ENCODE measurements at places on chromosomes 4 and X.

- DNase-seq: no peak
- no peak overlapping the region for H3K4me3 ChIP-seq
- no peak overlapping the region for H3K27ac ChIP-seq
These were observed 1642.3 kb downstream of the C4orf33 start for GRCh38 chr4:130738233-130738632.

DNA sequence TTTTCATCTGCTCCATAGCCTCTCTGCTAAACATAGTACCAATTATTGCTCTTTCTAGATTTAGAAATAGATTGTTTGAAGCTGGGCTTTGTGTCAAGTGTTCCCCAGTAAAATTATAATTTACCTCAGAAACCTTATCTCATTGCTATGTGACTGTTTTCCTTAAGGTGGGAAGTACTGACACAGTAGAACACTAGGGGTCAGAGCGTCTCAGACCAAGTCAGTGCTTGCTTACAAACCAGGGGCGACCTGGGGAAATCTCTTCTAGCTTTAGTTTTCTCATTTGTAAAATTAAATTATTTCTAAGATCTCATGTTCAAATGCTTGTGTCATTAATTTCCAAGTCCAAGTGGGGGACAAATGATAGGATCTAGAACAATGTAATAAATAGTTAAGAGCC lies 360.4 kb downstream of the RAPGEF2 start:
- H3K36me3 ChIP-seq: no peaks in the 10 kb centered on the region
- no peaks in the 10 kb centered on the region for H3K27me3 ChIP-seq
- no peaks in the 10 kb centered on the region for H3K4me1 ChIP-seq
- DNase-seq: no peak
- no peak overlapping the region for H3K4me3 ChIP-seq

- H3K4me1 ChIP-seq: no peaks in the 10 kb centered on the region
- no peaks in the 10 kb centered on the region for H3K27me3 ChIP-seq
- no peaks in the 10 kb centered on the region for H3K36me3 ChIP-seq
- no peak within 1 kb of the TSS for H3K4me3 ChIP-seq
- no peak within 1 kb of the TSS for H3K27ac ChIP-seq
These were observed at the start of gene GPR82 for GRCh38 chrX:41723826-41724225. Gene GPR82 (plus strand): TSS chrX:41724181. CDS start chrX:41727027, 2,846 bp downstream.

- H3K4me1 ChIP-seq: peaks cover 47% of the 10 kb centered on the region
- DNase-seq: no peak
- H3K36me3 ChIP-seq: peaks cover 13% of the 10 kb centered on the region
- peak overlapping the region; percentile 92 for H3K27ac ChIP-seq
- H3K4me3 ChIP-seq: peak overlapping the region; percentile 81
These were observed 1.5 kb downstream of the LAP3 start for GRCh38 chr4:17578482-17578891.

DNA sequence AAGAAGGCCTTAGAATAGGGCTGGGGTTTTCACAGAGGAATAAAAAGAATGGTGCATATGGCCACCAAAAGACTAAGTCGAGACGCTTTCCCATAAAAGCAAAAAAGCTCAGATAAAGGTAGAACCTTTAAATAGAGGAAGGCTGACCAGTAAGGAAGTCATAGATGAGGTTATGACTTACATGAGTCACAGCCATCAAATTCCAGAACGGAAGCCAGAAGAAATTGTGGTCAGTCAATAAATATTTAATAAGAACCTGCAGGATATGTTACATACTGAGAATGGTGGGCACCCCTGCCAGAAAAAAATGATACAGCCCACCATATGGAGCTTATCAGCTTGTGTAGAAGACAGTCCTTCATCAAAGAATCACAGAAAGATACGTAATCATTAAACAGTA lies 120.1 kb downstream of the MANBA start:
- H3K27ac ChIP-seq: no peak overlapping the region
- H3K27me3 ChIP-seq: no peaks in the 10 kb centered on the region
- DNase-seq: no peak
- no peak overlapping the region for H3K4me3 ChIP-seq
- H3K4me1 ChIP-seq: no peaks in the 10 kb centered on the region

GRCh38 chrX:15507005-15507404 lies 6.4 kb downstream of the BMX start:
- no peaks in the 10 kb centered on the region for H3K27me3 ChIP-seq
- no peak overlapping the region for H3K4me3 ChIP-seq
- no peaks in the 10 kb centered on the region for H3K4me1 ChIP-seq
- DNase-seq: no peak

GRCh38 chrX:13239272-13239671 lies 80.6 kb downstream of the ATXN3L start:
- no peak for DNase-seq
- H3K27ac ChIP-seq: no peak overlapping the region
- no peaks in the 10 kb centered on the region for H3K27me3 ChIP-seq
- no peak overlapping the region for H3K4me3 ChIP-seq
- no peaks in the 10 kb centered on the region for H3K4me1 ChIP-seq

DNA sequence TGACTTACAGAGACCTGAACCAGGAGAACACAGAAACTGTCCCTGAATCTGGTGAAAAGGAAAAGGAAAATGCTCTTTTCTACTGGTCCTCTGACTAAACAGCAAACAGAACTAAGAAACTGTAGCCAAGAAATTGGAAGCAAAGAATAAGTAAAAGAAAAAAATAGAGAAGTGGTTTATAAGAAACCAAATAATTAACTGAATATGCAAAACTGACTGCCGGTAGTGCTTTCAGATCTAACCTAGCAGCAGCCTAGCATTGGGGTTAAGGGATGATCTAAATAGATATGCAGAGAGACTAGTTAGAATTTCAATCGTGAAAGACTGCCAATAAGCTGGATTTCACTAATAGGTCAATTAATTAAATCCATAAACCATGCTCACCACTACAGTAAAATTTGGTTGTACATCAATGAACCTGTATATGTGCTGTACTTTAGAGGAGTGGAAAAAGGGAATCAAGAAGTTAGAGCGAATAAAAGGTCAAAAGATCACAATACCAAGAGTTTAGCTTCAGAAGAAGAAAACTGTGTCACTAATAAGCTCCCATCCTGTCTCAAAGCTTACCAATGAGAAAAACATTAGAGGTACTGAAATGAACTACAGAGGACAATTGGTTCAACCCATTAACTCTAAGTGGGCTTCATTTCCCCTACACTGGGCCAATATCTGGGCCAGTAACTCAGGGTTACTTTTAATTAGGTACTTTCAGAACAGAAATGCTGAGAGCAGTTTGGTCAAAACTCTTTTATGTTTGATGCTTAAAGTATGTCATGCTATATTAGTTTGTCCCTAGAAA lies 53.6 kb downstream of the KLHL13 start:
- no peak overlapping the region for H3K27ac ChIP-seq
- no peak for DNase-seq
- H3K27me3 ChIP-seq: no peaks in the 10 kb centered on the region
- H3K4me1 ChIP-seq: no peaks in the 10 kb centered on the region
- H3K36me3 ChIP-seq: no peaks in the 10 kb centered on the region

GRCh38 chr4:88162626-88163025 lies 4.2 kb upstream of the ABCG2 start:
- H3K36me3 ChIP-seq: no peaks in the 10 kb centered on the region
- no peaks in the 10 kb centered on the region for H3K27me3 ChIP-seq
- no peak overlapping the region for H3K27ac ChIP-seq
- no peaks in the 10 kb centered on the region for H3K4me1 ChIP-seq
- DNase-seq: no peak

GRCh38 chrX:118231464-118231863 lies 114.4 kb upstream of the WDR44 start:
- H3K36me3 ChIP-seq: no peaks in the 10 kb centered on the region
- no peaks in the 10 kb centered on the region for H3K4me1 ChIP-seq
- H3K27ac ChIP-seq: no peak overlapping the region
- no peak for DNase-seq
- no peaks in the 10 kb centered on the region for H3K27me3 ChIP-seq
- no peak overlapping the region for H3K4me3 ChIP-seq

DNA sequence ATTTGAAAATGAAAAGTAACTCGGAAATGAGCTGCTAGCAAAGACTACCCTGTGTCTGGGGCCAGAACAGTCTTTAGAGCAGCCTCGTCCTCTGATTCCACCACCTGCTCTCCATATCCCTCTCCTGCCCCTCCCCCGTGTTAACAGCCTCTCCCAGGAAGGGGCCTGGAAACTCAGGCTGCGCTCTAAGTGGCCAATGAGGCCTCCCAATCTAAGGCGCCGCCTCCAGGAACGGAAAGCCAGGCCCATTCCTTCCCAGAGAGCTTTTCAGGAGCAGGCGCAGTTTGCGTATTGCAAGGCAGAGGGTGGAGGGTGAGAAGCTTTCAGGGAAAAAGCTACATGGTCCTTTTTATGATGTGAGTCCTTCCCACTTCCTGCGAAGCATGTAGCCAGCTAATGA lies 31.2 kb downstream of the RS1 start:
- H3K4me1 ChIP-seq: no peaks in the 10 kb centered on the region
- H3K27ac ChIP-seq: no peak overlapping the region
- H3K36me3 ChIP-seq: no peaks in the 10 kb centered on the region
- H3K4me3 ChIP-seq: no peak overlapping the region

DNA sequence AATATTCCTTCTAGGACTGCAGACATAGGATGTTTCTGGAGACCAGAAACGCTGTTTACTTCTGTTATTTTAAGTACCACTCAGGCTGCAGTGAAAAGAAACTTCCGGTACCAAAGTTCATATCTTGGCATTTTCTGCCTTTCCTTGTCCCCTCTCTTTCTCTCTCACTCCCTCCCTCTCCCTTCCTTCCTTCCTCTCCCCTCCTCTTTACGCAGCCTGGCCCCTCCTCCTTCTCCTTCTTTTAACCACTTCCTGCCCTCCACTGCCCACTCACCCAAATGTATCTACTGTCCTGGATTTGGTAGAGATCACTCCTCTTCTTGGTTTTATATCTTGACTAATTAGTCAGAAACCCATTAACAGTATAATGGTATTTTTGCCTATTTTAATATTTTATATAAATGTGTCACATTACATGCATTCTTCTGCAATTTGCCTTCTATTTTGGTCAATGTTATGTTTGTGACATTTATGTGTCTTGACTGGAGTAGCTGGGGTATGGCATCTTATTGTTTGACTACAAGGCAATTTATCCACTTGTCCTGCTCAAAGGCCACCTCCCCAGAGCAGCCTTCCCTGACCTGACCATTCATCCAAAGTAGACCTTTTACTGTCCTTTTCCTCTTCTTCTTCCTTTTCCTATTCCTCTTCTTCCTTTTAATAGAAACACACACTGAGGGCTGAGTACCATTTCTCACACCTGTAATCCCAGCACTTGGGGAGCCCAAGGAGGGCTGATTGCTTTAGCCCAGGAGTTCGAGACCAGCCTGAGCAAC lies 56.9 kb downstream of the BCOR start:
- H3K4me1 ChIP-seq: no peaks in the 10 kb centered on the region
- no peak overlapping the region for H3K4me3 ChIP-seq

- no peak overlapping the region for H3K27ac ChIP-seq
- H3K4me1 ChIP-seq: no peaks in the 10 kb centered on the region
- no peak for DNase-seq
- H3K27me3 ChIP-seq: no peaks in the 10 kb centered on the region
- no peak overlapping the region for H3K4me3 ChIP-seq
These were observed 168.7 kb downstream of the ANTXR2 start for GRCh38 chr4:79904331-79904730.

DNA sequence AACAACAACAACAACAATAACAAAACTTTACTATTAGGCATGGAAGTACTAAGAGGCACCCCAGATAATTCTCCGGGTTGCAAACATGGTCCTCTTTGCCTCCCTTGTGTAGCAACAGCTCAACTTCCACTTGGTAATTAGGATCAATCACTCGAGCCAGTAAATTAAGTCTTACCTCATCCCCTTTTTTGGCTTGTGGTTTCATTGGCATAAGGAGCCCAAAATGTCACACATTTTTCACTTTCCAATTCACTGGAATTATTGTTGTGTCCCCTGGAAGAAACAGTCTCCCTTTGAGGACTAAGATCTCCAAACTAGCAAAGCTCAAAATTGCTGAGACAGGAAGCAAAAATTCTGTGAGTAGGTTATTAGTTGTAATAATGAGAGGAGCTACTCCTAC lies 49.2 kb upstream of the HSD17B10 start:
- H3K36me3 ChIP-seq: no peaks in the 10 kb centered on the region
- DNase-seq: no peak
- no peaks in the 10 kb centered on the region for H3K4me1 ChIP-seq
- H3K4me3 ChIP-seq: no peak overlapping the region
- no peaks in the 10 kb centered on the region for H3K27me3 ChIP-seq
- no peak overlapping the region for H3K27ac ChIP-seq
